ENCODE measurements at places on chromosomes 2 and 18.

GRCh38 chr2:240725671-240726070 is 34.0 kb downstream of the AQP12A start:
- no peak for DNase-seq

GRCh38 chr18:77074431-77074830 is 58.2 kb downstream of the MBP start:
- no peak for DNase-seq

DNA sequence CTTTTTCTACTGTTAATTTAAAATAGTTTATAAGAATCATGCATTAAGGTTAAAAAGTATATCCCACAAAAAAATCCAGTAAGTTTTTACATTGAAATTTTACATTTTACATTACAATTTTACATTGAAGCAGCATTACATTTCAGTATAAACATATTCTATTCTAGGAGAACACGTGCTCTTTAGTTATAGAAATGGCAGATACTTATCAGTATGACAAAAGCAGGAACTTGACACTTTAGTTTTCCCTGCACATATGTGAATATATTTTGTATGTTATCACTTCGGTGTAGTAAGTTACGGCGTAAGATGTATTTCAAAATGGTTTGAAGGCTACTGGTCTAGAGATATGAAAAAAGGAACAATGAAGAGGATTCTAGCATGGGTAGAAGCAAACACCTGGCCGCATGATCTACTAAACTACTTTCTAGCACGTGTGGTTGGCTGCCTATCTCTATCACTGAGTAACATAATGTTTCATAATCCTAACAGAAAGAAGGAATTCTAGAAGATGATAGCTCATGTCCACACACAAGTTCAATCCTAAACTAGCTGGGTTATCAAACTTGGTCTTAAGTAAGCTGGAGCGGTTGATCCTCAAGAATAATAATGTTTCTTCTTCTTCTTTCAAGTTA is 5.4 kb downstream of the IMMT start:
- no peak for DNase-seq

- no peak for DNase-seq
Observed at GRCh38 chr2:1478311-1479305, 65.3 kb downstream of the TPO start.

DNA sequence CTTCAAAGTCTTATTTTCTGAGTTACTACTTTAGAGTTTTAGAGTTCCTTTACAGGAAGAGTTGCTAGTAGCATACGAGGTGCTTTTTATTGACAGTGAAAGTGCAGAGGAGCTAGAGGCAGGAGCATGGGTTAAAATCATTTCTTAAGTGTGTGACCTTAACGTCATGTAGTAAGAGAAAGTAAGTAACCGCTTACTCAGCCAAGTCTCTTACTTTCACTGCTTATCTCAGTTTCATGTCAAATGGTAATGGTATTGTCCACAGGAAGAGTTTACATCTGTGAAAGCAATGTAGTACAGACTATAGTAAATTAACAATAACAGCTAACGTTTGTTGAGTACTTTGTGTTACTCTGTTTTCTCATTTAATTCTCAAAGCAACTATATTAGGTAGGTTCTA is 12.6 kb downstream of the NDUFAF7 start:
- no peak for DNase-seq

DNA sequence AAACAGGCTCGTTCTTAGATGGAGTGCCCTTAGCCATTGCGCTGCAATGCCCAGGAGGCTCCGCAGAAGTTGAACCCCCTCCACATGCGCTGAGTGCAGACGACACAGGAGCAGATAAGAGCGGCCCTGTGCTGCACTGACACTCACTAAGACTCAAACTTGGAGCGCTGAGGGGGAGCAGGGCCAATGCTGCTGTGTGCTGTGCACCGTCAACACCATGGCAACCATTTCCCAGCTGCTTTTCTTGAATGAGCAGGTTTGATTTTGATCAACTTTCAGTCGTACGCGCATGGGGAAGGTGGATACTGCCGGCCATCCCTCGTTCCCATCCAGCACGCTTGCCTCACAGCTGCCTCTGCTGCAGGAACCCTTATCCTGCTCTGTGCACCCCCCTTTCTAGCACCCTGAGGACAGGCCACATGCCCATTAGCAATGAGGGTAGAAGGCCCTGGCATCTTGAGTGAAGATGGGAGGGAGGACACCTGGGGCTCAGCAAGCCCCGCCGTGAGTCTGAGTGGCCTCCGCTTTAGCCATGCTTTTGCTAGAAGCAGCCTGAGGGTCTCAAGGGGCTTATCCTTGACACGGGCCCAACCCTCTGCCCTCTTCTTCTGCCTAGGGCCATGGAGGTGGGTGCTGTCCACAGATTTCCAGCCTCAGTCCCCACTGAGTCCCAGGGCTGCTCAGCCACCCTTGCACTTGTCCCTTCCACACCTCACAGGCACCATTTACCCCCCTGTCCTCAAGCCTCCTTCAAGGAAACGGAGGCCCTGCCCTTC is 271.9 kb downstream of the PHLPP1 start:
- no peak for DNase-seq

DNA sequence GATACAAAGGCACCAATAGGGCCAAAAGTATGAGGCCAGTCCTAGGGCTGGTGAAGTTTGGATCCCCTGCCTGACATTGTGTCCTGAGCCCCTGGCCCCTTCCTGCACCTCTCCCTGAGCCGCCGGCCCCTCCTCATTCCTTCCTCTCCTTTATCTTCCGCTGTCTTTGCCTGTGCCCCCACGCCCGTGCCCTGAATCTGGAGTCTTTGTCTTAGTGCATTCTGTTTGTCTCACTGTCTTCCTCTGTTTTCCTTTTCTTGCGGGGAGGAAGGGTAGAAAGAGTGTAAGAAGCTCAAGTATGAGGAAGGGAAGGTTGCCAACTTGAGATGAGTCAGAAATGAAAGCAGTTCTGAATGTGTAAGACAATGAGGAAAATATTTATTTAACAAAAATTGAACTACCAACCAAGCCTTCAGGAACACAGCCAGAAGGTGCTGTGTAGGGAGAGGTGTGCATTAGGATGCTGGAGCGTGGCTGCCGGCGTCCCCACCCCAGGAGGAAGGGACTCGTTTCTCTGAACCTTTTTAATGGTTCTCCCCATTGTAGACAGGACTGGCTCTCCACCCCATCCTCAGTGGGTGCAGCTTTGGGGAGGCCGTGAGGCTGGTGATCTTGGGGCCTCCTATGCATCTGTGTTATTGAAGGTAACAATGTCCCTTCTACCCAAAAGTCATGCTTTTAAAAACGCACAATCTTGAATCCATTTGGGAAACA is 133.1 kb downstream of the NEDD4L start:
- DNase-seq = no peak

DNA sequence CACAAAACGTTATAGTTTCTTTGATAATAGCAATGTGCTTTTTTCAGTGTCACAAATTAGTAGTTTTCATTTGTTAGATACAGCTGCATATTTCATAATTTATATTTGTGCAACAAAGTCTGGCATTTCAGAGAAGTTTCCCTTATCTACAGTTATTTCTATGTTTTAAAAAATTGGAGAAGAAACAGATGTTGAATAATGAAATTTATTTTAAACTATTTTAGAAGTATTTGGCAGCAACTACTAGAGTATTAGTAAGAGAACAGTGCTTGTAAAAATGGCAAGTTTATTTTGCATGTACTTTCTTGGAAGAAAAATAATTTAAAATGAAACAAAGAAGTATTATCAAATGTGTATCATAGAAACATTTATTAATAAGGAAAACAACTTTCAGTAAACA is 68.6 kb upstream of the COL5A2 start:
- no peak for DNase-seq

DNA sequence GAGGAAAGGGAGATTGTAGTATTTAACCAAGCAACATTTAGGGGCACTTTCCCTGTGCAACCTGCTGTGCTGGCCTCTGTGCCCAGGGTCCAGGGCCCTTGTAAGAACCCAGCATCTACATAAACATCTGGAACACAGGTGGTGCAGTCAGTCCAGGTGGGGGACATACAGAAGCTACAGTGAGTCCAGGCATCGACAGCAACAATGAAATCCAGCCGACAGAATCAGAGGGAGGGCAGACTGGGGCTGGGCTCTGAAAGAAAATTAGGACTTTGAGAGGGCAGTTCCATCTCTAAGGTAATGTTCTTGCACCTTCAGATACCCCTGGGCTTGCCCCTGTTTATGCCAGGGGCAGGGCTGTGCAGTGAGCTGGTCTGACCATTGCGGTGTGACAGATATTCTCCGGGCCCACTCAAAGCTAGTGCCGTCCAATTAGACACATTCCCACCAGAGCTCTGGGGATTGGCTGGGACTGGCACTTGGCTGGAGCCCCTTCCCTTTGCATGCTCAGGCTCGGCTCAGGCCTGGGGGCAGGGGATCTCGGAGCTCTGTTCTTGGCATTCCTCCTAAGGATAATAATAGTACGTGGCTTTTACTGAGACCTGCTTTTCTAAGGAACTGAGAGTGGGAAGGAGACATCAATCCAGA is 5.4 kb downstream of the LBH start:
- no peak for DNase-seq

DNA sequence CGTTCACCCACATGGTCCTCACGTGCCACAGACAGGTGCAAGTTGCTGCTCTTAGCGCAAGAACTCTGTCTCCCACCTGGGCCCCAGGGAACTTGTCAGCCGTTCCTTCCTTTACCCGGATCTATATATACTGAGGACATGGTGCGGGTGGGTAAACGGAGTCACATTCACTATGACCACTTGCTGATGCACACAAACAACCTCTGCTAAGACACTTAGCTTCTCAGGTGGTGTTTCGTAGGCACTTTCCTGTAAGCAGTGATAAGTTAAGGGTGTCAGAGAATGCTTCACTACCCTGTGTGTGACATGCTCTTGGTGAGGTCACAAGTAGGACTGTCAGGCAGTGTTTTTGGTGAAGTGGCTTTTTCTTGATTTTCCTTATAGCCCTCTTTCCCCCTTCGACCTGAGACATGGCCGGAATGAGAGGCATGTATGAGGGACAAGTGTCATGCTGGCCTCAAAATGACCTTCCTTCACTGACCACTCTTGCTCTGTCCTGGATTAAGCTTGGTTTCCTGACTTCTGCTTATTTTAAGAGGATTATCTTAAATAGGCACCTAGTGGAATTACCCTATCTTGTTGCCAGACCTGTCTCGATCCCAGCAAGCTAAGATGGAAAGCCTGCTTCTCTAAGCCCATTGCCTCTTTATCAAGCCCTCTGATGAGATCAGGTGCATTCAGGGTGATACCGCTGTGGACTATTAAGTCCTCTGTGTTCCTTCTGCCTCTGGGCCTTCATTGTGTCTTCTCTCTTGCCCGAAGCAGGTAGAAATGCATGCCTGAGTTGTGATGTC is 97.1 kb upstream of the CELF4 start:
- no peak for DNase-seq

GRCh38 chr2:64763126-64763525 is 109.4 kb upstream of the SERTAD2 start:
- no peak for DNase-seq

- DNase-seq = no peak
Observed at GRCh38 chr2:143600116-143600515, 470.9 kb downstream of the ARHGAP15 start.

DNA sequence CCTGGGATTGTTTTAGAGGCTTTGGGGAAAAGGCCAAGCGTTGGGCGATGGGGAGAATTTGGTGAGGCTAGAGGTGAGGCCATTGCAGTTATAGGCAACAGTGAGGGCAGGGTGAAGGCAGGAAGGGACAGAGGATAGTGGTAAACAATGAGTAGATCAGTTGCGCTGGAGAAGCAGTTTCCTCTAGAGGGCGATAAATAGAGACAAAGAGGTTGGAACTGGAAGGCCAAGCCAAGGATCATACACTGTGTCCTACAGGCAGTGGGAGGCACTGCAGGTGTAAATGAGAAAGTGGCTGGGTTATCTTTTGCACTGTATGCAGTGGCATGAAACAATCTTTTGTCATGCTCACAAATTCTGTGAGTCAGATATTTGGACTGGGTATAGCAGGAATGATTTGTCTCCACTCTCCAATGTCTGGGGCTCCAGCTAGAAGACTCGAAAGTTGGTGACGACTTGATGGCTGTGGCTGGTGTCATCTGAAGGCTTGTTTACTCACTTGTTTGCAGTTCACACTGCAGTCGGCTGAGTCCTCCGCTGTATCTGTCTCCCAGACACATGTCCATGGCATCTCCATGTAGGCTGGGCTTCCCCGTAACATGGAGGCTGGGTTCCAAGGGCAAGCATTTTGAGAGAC is 82.1 kb downstream of the TNP1 start:
- DNase-seq = no peak

- DNase-seq = no peak
Observed at GRCh38 chr2:150124739-150125138, 362.7 kb downstream of the RND3 start.

GRCh38 chr2:144847347-144848080 is 327.6 kb upstream of the ZEB2 start:
- no peak for DNase-seq

- no peak for DNase-seq
Observed at GRCh38 chr2:234382131-234382530, 114.8 kb downstream of the ARL4C start.

GRCh38 chr2:177530561-177530960 is 138.0 kb downstream of the AGPS start:
- DNase-seq = no peak

- no peak for DNase-seq
Observed at GRCh38 chr18:9802175-9803062, 83.4 kb upstream of the TXNDC2 start.

DNA sequence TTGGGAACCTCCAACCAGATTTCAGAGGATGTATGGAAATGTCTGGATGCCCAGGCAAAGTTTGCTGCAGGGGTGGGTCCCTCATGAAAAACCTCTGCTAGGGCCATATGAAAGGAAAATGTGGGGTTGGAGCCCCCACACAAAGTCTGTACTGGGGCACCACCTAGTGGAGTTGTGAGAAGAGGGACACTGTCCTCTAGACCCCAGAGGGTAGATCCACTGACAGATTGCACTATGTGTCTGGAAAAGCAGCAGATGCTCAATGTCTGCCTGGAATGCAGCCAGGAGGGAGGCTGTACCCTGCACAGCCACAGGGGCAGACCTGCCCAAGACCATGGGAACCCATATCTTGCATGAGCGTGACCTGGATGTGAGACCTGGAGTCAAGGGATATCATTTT is 573.7 kb upstream of the NXPH2 start:
- DNase-seq = no peak

DNA sequence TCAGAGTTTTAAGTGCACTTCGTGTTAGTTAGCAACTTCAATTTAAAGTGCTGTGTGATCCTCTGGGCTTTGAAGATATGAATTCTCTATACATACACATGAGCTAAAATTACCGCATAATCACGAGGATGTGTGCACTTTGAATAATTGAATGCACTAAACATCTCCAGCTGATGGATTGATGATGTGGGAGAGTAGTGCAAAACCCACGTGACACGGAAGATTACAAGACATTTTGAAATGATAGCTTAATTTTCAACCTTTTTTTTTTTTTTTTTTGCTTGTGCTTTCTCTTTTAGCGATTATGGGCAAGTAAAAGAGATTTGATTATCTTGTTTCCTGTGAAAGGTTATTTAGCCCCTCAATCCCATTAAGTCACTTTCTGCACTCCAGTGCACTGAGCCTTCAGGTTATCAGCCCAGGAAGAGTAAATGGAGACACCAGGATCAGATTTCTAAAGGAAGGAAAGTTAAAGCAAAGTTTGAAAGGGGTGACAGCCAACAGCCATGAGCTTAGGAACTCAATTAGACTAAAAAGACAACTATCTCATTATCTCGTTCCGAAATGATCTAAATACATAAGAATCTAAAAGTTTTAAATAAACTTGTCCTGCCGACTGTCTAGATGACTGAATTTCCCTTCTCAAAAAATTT is 81.6 kb downstream of the CDK15 start:
- no peak for DNase-seq

Measured in stimulated activated CD4-positive, alpha-beta T cell treated with anti-CD3 and anti-CD28 coated beads, Interleukin-1b, Interleukin-23, amount 100 ng/mL, for 1 hour (primary cell).